ENCODE measurements at places on chromosomes 4 and X.

DNA sequence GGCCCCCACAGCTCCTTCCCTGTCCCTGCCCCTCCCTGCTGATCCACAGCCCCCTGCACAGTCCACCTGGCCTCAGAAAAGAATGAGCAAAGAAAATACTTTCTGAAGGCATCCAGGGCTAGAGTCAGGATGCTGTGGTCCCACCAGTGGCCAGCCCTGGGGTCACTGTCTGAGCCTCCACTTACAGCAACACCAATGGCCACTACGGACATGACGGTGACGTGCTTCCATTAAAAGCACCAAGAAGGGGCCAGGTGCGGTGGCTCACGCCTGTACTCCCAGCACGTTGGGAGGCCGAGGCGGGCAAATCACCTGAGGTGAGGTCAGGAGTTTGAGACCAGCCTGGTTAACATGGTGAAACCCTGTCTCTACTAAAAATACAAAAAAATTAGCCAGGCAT lies 4.0 kb downstream of the JAKMIP1 start:
- DNase-seq, result no peak

DNA sequence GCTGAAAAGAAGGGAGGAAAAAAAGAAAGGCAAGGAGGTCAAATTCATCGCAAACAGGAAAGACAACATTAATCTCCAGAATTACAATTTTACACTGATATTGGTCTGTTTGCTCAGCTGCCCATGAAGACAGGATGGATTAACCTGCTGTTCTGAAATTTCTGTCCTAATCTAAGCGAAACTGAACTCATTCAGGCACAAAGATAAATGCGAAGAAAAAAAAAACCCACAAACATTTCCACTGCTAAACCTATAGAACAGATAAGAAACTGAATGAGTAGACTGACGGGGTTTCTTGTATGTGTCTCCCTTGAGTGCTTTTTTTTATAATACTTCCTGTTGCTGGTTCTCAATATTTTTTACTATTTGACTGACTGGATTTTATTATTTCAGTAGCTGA lies 251.8 kb upstream of the FTHL17 start:
- no peak for DNase-seq

GRCh38 chr4:76197031-76197743 lies 16.4 kb downstream of the SCARB2 start:
- DNase-seq, result no peak

GRCh38 chr4:76365636-76366035 lies 55.3 kb downstream of the CCDC158 start:
- no peak for DNase-seq

DNA sequence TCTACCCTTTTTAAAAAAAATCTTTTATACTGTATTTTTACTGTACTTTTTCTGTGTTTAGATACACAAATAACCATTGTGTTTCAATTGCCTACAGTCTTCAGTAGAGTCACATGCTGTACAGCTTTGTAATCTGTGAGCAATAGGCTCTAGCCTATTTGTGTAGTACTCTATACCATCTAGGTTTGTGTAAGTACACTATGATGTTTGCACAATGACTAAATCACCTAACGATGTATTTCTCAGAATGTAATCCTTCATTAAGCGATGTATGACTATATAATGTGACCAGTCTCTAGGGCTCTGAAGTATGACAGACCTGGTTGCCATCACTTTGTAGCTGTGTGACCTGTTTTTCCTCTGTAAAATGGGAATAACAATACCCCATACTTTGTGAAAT lies 14.2 kb upstream of the DCAF4L1 start:
- no peak for DNase-seq

Data from DND-41 (cell line).